Activated CD8-positive, alpha-beta memory T cell treated with anti-CD3 and anti-CD28 coated beads, Interleukin-2, amount 10 ng/mL, durations not matched to agents 7 days and 5 days (primary cell): ENCODE measurements at places on chromosomes 3 and 15. TPM values are rescaled to one million over a fixed set of nuclear protein-coding genes. Genes with fewer than 3 reads are reported as not detected.

DNA sequence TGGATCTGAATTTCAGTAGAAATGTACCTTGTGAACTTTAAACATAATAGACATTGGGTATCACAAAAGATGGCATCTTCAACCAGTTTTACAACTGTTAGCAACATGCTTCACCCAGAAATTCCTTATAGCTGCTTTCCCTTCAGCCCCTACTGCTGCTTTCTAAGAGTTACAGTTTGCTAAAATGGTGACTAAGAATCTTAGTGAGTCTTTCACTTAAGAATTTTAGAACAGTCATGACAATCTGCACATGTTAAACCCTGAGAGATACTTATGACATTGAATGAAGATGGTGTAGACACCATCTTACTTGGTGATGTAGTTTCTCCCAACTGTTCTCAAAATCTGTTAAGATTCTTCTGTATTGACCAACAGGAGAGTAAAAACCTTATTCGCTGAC lies 129.7 kb upstream of the UBE2E1 start:
- DNase-seq: no peak
- no peaks in the 10 kb centered on the region for H3K4me1 ChIP-seq
- H3K4me3 ChIP-seq: no peak overlapping the region

DNA sequence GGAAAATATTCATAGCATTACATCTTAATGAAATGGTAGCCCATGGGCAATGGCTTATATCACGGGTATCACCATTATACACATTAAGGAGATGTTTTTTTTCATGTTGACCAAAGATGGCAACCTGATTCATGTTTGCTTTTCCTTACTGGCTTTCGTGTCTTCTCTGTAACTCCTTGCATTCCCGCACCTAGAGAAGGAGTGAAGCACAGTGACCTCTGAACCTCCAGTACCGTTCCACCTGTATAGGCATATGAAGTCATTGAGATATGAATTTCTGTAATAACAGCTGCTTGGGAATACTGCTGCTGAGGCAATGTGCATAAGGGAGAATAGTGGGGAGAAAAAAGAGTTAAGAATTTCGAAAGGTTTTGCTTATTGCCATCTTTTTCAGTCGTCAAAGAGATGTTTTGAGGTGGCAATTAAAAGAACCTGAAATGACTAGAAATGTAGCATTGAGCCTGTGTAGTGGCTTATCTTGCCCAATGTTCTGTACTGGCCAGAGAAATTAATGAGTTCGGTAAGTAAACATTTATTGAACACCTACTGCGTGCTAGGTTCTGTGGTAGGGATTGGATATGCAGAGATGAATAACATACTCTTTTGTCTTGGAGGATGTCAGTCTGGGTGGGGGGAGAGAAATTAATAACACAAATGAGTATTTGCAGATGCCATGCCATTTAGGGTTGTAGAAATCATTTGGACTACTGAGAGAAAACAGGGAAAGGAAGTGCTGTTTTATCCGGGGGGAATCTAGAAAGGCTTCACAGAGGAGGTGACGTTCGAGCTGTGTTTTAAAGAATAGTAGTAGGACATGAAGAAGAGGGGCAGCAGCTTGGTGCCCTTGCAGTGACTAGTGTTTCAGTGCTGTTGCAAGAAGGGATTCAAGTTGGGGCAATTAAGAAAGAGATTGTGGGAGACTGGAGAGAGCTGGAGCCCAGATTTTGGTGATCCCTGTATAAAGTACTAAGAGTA lies 2.5 kb downstream of the FEM1B start:
- peak overlapping the region; percentile 92 for H3K4me3 ChIP-seq
- no peak for DNase-seq
- H3K27ac ChIP-seq: peak overlapping the region; percentile 91
- peaks cover 16% of the 10 kb centered on the region for H3K36me3 ChIP-seq
- H3K27me3 ChIP-seq: no peaks in the 10 kb centered on the region
- H3K4me1 ChIP-seq: peaks cover 54% of the 10 kb centered on the region

GRCh38 chr3:52086461-52086860 lies 30.1 kb upstream of the DUSP7 start:
- no peaks in the 10 kb centered on the region for H3K36me3 ChIP-seq

DNA sequence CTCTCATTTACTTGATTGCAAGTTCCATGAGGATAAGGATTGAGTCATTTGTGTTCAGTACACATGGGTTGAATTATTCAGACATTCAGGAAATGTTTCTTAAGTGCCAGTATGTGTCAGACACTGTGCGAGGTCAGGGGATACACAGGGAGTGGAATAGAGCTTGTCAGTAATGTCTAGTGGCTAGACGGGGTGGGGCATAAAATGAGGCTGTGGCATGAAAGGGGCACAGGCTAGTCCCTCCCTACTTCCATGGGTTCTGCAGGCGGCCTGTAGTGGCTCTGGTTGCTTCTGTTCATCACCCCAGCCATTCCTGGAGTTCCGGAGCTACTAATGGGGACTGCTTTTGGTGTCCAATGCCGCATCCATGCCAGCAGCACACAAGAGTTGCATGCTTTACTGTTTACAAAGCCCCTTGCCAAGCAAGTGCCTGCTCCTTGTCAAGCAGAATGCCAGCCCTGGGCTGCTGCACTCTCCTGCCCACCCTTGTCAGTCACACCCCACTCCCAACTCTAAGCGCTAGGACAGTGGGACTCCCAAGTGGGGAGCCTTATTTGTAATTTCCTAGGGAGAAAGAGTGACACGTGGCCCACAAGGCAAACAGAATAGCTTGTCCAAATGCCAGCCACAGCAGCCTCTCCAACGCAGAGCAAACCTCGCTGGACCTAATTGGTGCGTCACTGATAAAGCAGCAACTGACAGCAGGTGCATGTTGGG lies 70.8 kb downstream of the RAB11A start:
- no peak overlapping the region for H3K27ac ChIP-seq
- no peak for DNase-seq
- no peak overlapping the region for H3K4me3 ChIP-seq
- H3K27me3 ChIP-seq: peaks cover 21% of the 10 kb centered on the region

DNA sequence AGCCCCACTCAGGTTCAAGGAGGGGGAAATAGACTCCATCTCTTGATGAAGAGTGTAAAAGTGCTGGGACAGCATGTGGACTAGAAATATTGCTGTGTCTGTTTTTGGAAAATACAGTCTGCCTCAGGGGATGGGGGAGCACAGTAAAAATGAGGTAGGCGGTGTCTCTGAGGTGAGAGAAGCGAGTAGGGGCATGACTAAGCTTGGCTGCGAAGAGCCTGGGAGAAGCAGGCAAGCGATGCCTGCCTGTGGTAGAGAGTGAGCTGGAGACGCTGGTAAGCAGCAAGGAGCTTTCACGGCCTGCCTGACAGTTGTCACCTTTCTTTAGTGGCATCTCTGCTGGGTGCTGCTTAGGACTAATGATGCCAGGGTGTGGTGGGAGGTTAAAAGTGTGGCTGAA lies 49.0 kb upstream of the DCLK3 start:
- H3K27ac ChIP-seq: no peak overlapping the region
- no peaks in the 10 kb centered on the region for H3K36me3 ChIP-seq
- H3K27me3 ChIP-seq: peaks cover 3% of the 10 kb centered on the region

GRCh38 chr3:108222853-108223565 lies 785 bp upstream of the IFT57 start:
- H3K27me3 ChIP-seq: no peaks in the 10 kb centered on the region
- no peak for DNase-seq
- H3K27ac ChIP-seq: peak overlapping the region; percentile 99
- no peaks in the 10 kb centered on the region for H3K36me3 ChIP-seq
- H3K4me1 ChIP-seq: peaks cover 44% of the 10 kb centered on the region

DNA sequence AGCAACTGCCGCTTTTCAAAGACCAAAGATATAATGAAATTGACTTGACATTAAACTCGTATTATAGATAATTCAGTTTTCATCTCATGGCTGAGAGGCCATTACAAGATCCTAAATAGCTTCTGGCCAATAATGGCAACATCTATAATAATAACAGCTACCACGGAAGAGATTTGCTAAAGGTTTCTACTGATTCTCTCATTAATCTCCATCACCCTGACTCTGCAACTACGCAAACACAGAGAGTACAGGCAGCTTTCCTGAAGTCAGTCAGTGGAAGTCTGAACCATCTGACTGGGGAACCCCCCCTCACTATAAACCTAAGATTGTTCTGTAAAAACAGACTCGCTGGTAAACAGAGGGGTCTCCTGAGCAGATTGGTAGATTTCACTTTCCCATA lies 257.1 kb downstream of the MAGI1 start:
- DNase-seq: no peak
- H3K4me3 ChIP-seq: no peak overlapping the region
- no peak overlapping the region for H3K27ac ChIP-seq
- H3K36me3 ChIP-seq: no peaks in the 10 kb centered on the region

GRCh38 chr3:40128166-40128565 lies 181.3 kb upstream of the EIF1B start:
- H3K27me3 ChIP-seq: no peaks in the 10 kb centered on the region
- no peak overlapping the region for H3K27ac ChIP-seq
- no peak for DNase-seq
- peaks cover 4% of the 10 kb centered on the region for H3K4me1 ChIP-seq
- no peak overlapping the region for H3K4me3 ChIP-seq

DNA sequence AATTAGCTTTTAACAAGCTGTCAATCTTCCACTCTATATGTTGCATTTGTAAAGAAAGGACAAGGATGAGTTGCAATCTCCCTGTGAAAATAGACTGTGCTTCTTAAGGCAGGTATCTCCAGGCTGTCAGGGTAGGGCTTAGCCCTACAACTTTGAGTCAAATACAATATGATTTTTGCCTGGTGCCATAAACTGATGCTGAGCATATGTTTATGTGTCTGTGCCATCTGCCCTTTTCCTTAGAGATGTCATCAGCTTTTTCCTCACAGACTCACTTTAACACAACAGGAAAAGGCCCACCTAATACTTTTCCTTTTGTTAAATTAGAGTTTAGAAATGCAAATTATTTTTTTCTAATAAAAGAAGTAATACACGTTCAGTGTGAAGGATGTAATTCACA lies 548.3 kb downstream of the NLGN1 start:
- H3K4me1 ChIP-seq: no peaks in the 10 kb centered on the region
- no peaks in the 10 kb centered on the region for H3K36me3 ChIP-seq
- DNase-seq: no peak
- no peaks in the 10 kb centered on the region for H3K27me3 ChIP-seq

DNA sequence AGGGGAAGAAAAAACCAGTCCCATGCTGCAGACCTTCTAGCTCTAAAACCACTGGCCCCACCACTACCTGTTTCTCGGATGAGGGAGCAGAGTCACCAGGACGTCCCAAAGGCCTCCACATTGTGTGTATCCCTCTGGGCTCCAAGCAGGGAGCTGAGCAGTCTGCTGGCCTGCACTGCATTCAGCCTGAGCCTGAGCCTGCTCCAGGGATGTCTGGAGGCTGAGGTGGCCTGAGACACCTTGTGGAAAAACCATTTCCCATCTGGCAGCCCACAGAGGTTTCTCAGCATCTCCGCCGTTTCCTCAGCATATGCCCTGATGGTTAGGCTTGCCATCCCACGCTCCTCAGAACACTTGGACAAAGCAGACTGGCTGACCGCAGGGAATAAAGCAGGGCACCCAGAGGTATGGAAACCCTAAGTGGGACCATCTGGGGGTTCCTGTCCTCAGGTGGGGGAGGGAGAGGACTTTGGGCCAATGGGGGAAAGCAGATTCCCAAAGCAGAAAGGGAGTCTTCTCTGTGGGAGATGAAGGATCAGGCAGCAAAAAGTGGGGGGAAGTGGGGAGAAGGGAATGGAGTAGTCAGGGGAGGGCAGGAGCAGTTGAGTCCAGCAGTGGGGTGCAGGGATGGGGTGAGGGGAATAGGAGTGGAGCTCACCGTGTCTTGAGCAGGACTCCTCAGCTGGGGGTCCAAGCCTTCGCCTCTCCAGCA lies at the start of gene CILP:
Gene CILP, minus strand, starts transcription at position 704 of the 712 bp plus-strand sequence. CDS start 1,718 bp downstream, outside the sequence.
- no peaks in the 10 kb centered on the region for H3K36me3 ChIP-seq
- no peak within 1 kb of the TSS for H3K27ac ChIP-seq
- H3K4me3 ChIP-seq: no peak within 1 kb of the TSS
- H3K4me1 ChIP-seq: no peaks in the 10 kb centered on the region
- DNase-seq: no peak

- peaks cover 4% of the 10 kb centered on the region for H3K36me3 ChIP-seq
- H3K27me3 ChIP-seq: peaks cover 96% of the 10 kb centered on the region
- H3K27ac ChIP-seq: peak overlapping the region; percentile 32
- H3K4me1 ChIP-seq: peaks cover 2% of the 10 kb centered on the region
Observed at GRCh38 chr15:96347181-96348111, 16.9 kb downstream of the NR2F2 start.

GRCh38 chr3:191369616-191370010 lies 39.3 kb upstream of the UTS2B start:
- H3K4me1 ChIP-seq: peaks cover 2% of the 10 kb centered on the region
- DNase-seq: no peak
- H3K36me3 ChIP-seq: peaks cover 2% of the 10 kb centered on the region
- H3K27me3 ChIP-seq: no peaks in the 10 kb centered on the region

DNA sequence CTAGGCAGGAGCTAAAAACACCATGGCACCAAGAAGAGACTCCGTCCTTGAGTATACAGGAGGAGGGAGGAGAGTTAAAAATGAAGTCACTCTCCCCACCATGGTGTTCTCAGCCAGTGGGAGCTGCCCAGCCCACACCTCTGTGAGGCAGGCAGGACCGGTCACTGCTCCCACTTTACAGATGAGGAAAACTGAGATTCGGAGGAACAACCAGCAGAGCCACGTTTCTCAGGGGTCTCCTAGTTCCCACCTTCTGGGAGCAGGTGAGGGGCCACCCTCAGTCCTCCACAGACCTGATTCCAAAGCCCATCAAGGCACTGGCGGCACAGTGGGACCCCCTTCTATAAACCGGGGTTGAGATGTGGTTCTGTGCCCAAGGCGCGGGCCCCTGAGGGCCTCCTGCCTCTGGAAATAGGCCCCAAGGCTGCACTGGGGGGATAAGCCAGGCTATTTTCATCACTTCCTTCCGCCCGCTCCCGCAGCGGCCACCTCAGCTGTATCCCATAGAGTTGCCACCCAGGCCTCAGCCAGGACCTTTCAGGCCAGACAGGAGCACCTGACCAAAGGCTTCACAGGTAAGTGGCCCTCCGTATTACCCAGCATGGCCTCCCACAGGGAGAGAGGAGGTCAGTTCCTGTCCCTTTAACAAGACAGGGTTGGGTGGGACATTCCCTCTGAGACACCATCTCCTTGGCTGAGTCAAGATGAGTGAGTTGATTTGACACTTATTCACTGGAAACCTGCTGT lies at the start of gene GP9:
Gene GP9, plus strand, starts transcription at position 504 of the 747 bp plus-strand sequence. CDS start 961 bp downstream, outside the sequence.
- peaks cover 10% of the 10 kb centered on the region for H3K27me3 ChIP-seq
- no peaks in the 10 kb centered on the region for H3K36me3 ChIP-seq
- no peak within 1 kb of the TSS for H3K4me3 ChIP-seq

The ZDHHC23 gene
- total RNA-seq: 3.0 TPM

The GOLGA6A gene
- not detected for total RNA-seq

The EXOSC7 gene
- total RNA-seq: 66.1 TPM

The GXYLT2 gene
- not detected for total RNA-seq

The CCK gene
- total RNA-seq: not detected

The DIS3L gene
- total RNA-seq: 22.9 TPM

The ATP2B2 gene
- total RNA-seq: not detected

The TIMP4 gene
- total RNA-seq: not detected

The ISL2 gene
- total RNA-seq: 2.4 TPM

The SV2B gene
- not detected for total RNA-seq

The ZBTB11 gene
- 30.3 TPM for total RNA-seq
